ENCODE measurements at places on chromosomes 2 and 18.

GRCh38 chr18:62033756-62034155 lies 140.9 kb upstream of the RNF152 start:
- DNase-seq: no peak

DNA sequence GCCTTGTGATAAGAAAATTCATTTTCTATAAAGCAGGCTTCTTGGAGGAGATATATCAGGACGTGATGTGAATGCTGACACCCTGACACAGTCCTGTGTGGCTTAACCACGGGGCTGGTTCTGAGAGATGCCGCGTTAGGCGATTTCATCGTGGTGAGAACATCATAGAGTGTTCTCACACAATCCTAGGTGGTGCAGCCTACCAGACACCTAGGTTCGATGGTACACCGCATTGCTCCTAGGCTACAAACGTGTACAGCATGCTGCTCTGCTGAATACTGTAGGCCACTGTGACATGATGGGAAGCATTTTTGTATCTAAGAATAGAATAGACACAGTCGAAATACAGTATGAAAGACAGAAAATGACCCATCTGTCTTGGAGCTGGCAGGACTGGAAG lies 82.5 kb downstream of the TNFRSF11A start:
- DNase-seq: no peak

GRCh38 chr2:28375742-28376631 lies 16.7 kb upstream of the FOSL2 start:
- no peak for DNase-seq

DNA sequence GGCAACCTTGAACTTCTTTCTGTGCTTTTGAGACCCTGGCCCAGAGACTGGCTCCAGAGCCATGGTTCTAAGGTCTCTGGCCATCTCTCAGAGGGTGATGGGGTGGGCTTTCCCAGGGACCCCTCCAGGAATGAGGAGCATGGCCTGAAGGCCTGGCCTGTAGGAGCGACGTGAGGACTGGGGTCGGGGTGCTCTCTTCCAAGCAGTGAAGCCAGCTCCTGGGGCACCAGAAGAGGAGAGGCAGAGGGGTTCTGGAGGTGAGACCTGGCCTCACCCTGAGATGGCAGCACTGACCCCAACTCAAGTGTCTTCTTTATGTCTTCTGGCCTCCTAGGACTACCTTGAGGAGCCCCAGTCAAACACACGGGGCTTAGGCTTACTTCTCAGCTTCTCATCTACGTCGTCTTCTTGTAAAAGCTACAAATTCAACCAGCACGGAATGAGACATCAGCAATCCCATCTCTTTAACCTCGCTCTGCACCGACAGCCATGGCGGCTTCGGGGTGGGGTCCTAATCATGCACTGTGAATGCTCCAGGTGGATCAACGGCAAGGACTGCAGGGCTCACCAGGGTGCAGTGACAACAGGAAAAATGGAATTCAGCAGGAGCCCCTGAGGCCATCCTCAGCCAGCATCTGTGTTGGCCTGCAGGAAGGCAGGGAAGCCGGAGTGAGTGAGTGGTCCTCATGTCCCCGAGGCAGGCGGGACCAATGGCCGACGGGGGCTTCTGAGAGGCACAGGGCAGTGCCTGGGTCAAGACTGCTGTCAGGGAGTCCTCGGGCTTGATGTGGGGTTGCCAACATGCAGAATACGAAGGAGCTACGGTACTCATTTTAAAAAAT lies 214.1 kb downstream of the HDAC4 start:
- no peak for DNase-seq

DNA sequence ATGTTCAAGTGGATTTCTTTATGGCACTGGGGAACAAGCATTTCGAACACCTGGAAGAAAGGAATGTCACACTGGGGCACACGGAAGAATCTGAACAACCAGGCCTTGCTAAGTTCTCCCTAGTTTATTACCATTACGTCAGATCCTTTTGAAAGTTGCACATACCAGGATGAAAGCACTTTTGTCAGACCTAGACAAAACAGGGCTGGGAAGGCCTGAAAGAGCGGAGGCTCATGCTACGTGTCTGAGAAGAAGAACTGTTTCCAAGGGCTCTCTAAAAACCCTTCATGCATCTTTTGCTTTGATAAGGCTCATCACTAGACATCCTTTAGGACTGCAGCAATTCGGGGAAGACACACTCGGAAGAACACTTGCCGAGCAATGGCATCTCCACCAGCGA lies 15.4 kb upstream of the SLC25A52 start:
- DNase-seq: no peak

DNA sequence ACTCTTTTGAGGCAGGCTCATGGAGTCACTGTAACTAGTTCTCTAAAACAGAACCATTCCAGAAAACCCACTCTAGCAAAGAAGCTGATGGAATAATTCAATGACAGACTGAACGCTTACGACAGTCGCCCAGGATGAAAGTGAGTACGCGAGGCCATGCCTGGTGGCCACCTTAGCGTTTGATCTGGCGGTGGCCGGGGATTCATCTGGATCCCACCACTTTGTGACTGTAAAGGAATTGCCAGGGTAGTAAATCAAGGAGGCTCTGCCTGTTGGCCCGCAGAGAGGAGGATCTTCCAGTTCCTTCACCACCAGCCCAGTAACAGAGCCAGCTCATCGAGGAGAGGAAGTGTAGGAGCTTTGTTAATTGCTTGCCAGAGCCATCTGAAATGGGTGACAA lies 34.6 kb downstream of the GREB1 start:
- no peak for DNase-seq

Measured in hindlimb muscle (tissue), 1 donor.